ENCODE measurements at places on chromosomes 12 and 14. TPM values are rescaled to one million over a fixed set of nuclear protein-coding genes. Genes with fewer than 3 reads are reported as not detected.

DNA sequence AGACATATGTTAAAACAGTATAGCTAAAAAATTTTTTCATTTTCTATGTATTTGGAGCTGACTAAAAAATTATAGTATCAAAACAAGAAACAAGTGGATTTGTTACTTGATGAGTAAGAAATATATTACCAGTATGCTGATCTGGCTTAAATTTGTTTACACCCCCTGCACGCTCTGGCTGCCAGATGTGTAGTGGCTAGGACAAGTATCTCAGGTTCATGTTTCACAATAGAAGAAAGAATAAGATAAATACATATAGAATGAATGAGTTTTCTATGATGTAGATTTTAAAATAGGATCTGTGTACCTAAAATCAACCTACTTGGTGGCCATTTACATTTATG, 13.1 kb downstream of the NAA30 start:
- DNase-seq = no peak

- no peak for DNase-seq
These were observed 166.5 kb upstream of the GSC start for GRCh38 chr14:94936401-94936892.

GRCh38 chr12:6368906-6369525, 6.3 kb downstream of the SCNN1A start:
- no peak for DNase-seq

DNA sequence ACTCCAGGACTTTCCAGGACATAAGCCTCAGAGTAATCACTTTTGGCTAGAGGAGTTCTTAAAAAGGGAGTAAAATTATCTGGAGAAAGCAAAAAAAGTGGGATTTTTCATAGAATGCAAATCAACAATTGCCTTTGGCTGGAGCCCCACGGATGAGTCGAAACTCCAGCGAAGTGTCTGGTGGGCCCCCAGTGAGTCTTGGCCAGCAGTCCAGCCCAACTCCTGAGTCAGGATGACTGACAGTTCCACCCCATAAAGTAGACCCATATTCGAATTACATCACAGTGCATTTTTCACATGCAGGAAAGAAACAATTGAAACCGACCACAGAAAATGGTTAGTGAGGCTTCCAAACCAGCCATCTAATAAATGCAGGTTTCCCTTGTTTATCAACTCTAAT, 265.7 kb downstream of the BCL11B start:
- no peak for DNase-seq

- DNase-seq = no peak
These were observed 237.8 kb upstream of the TBX3 start for GRCh38 chr12:114921781-114922180.

DNA sequence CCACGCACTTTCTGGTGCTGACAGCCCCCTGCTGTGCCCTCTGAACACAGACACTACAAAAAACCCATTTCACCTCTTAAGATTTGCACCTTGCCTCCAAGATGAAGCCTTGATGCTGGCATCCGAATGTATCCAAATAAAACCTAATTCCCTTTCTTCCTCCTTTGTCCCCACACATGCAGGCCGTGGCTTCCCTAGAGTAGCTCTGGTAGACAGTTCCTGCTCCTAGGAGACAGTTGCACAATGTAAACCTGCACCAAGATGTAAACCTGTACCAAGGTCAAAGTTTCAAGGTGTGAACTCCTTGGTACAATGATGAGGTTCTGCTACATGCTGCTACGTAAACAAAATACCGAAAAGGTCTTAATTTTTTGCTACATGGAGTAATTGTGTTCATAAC, 625 bp upstream of the ABHD12B start:
- no peak for DNase-seq

DNA sequence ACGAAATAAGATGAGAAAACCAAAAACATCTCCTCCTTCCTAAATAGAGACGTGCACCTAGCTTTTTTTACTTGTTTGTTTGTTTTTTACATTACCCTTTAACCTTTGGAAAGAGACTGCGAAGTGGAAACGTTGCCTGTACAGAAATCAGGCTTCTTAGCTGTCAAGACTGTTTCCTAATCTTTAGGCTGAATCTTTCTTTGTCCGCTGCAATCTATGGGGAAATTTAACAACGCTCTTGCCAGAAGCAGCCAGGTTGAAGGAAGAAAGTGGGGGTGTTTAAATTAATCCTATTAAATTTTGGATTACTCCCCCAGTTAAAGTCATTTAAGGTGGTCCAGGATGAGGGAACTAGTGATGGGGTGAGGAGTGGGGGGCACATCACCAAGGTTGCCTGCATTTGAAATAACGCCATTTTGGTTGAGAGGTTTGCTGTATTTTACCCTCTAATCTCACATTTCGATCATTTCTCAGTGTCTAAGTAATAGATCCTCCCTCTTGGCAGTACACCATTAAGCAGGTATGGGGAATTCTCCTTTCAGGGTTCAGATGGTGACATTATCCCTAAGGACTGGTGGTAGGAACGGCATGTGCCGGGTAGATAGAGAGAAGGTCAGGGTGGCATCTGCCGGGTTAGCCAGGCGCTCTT, 2.6 kb downstream of the FLRT2 start:
- no peak for DNase-seq

DNA sequence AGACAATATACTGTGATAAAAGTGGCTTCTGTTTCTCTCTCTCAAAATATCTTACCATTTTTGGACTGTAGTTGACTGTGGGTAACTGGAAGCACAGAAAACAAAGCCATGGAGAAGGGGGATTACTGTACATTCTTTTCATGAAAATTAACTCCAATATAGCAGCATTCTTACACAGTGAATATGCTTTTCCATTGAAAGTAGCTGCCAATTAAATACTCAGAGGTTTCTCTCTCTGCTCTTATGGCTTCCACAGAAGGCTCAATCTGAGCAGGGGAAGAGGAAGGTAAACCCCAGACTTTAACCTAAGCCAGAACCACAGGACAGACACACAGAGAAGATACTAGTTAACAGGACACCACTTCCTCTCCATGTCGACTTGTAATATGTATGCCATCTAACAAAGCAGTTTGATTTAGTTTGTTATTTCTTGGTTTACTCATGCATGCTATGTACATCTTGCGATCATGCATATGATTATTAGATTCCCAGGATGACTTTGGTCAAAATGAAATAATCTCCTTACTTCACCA, 150.2 kb downstream of the SSPN start:
- DNase-seq = no peak

DNA sequence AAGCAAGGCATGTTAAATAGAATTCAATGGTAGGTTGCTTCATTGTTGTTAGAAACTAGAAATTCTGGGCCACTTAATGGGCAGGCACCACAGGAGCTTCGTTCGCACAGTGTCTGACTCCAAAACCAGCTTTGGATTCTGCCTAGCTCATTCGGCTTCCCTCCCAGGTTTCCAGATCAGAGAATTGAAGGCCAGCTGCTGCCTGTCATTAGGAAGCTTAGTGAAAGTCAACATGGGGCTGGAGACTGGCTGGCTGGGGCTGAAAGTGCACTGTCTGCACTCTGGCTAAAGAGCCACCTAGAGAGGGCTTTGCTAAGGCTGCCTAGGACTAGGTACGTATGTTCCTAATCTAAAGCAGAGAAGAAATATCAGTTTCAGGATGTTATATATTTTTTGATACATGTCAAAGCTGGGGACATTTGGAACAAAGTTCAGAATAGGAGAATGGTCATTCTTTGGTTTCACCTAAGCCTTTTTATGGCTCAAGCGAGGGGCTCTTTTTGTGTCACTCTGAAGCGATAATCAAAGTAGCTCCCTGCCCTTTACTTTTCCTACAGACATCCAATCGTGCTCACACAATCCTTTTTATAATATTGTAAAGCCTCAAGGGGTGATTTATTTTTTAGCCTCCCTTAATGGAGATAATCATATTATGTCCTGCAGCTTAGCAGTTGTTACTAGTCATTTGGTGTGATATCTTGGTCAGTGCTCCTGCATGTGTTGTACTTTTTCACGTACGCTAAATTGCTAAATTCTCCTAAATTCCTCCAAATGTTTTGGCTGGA, 238.5 kb upstream of the NAV3 start:
- DNase-seq = no peak

GRCh38 chr12:9346866-9347327, 138.7 kb upstream of the PZP start:
- DNase-seq = no peak

DNA sequence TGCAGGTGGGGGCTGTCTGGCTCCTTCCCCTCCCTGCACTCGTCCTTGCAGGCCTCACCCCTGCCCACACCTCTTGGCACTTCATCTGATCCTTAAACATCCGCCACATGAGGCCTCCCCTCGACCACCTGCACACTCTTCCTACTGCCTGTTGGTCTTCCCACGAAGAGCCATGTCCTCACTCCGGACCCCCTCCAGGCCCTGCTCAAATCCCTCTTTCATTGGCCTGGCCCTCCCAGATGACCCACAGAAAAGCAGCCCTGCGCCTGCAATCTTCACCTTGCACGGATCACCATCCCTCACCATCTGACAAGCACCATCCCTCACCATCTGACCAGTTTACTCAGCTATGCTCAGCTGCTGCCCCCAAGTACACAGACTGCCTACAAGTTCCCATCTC, 193.6 kb downstream of the BCL11B start:
- no peak for DNase-seq

GRCh38 chr14:64522591-64523355, 17.8 kb upstream of the HSPA2 start:
- DNase-seq = no peak

DNA sequence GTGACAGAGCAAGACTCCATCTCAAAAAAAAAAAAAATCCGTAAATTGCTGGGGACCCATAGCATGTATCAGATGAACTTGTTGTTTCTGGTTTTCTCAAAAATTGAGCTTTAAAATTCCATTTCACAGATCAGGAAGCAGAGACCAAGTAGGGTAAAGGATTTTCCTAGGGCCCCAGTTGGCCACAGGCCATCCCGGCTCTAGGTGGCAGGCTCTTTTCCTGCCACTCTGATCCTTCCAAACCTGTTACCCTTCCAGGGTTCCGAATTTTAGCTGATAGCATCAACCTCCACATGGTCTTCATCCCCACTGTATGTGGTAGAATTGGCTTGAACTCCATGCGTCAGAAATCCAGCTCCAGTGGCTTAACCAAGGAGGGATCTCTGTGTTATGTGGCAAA, 36.1 kb upstream of the BDKRB2 start:
- DNase-seq = no peak

DNA sequence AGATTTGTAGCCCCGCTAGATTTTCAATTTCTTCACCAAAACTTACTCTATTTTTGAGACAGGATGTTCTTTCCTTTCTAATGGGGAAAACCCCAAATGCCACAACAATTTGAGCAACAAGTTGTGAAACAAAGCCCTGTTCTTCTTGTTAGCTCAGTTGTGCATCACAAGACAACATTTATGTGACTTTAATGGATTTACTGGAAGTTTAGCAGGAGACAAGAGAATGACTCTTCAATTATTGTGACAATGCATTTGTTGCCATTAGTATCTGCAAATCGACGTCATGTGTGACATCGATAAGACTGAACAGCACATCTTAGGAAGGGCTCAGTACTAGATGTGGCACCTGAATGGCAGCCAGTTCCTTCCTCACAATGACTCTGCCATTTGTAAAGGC, 1028.9 kb upstream of the TMEM132C start:
- no peak for DNase-seq

- DNase-seq = peak; percentile 53
These were observed 28.5 kb upstream of the KLHL42 start for GRCh38 chr12:27751386-27752047.

GRCh38 chr12:53218551-53219291, 11.7 kb upstream of the ITGB7 start:
- DNase-seq = no peak

DNA sequence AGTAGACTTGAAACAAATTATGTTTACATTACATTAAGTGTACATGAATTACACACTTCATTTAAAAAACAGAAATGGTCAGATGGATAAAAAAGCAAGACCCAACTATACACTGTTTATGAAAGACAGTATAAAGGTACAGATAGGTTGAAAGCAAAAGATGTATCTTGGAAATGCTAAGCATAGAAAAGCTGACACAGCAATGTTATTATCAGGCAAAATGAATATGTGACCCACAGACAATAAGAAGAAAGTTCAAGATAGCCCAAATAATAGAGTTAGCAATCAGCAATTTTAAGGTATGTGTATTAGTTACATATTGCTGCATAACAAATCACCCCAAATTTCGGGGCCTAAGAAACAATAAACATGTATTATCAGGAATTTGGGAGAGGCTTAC, 153.5 kb downstream of the DHRS2 start:
- no peak for DNase-seq

GRCh38 chr12:57057067-57057751, 7.3 kb upstream of the MYO1A start:
- no peak for DNase-seq

DNA sequence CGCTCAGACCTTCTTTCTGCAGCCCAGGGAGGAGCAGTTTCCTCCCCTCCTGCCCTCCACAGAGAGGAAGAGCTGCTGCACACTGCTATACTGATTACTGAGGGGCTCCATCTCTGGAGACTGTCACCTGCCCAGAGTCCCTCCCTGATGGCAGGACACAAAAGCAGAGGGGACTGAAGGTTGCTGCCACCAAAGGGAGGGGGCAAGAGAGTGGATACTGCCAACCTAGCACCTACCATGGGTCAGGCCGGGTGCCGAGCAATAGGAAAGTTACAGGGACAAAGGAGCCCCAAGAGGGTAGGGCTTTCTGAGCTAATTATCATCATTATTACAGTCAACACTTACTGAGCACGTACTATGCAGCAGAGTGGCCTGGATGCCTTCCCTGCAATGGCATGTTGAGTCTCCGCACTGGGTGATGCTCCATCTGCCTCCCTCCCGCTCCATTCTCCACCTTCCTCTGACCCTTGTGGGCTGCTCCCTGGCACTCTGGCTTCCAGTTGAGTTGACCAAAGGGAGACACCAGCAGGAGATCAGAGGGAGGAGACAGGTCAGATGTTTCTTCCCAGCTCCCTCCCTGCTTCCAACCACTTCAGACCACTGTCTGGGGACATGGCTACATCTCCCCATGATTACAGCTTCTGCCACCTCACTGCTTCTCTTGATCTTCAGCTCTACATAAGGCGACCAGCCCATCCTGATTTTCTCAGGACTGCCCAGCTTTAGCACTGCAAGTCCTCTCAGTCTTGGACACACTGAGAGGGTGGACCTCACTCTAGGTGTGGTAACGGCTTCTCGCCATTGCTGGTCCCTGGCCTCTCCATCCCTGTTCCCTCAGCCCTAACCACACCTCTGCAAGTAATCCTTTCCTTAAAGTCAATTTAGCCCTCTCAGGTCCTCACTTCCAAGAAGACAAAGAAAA, 2.6 kb upstream of the KRT79 start:
- DNase-seq = no peak

- no peak for DNase-seq
These were observed 296.1 kb downstream of the RERGL start for GRCh38 chr12:17793854-17794253.

- DNase-seq = no peak
These were observed 260 bp upstream of the NPFF start for GRCh38 chr12:53507603-53507885.

GRCh38 chr12:124210991-124211577, 83.8 kb upstream of the RFLNA start:
- DNase-seq = no peak

- no peak for DNase-seq
These were observed 29.8 kb downstream of the SPTB start for GRCh38 chr14:64849940-64850339.

- no peak for DNase-seq
These were observed 886.5 kb upstream of the FLRT2 start for GRCh38 chr14:84643446-84643845.

The MEG3 gene
- total RNA-seq = not detected

The PRKCH gene
- total RNA-seq = 17.8 TPM

The CLEC1B gene
- not detected for total RNA-seq

The SLC8A3 gene
- not detected for total RNA-seq

The POLE2 gene
- total RNA-seq = 31.4 TPM

The ARHGEF40 gene
- total RNA-seq = 7.1 TPM

The LMNTD1 gene
- total RNA-seq = not detected

Data from Caco-2 (cell line).